Right atrium auricular region (tissue), 2 donors: ENCODE measurements at places on chromosomes 11 and 22. TPM values are rescaled to one million over a fixed set of nuclear protein-coding genes. Genes with fewer than 3 reads are reported as not detected.

DNA sequence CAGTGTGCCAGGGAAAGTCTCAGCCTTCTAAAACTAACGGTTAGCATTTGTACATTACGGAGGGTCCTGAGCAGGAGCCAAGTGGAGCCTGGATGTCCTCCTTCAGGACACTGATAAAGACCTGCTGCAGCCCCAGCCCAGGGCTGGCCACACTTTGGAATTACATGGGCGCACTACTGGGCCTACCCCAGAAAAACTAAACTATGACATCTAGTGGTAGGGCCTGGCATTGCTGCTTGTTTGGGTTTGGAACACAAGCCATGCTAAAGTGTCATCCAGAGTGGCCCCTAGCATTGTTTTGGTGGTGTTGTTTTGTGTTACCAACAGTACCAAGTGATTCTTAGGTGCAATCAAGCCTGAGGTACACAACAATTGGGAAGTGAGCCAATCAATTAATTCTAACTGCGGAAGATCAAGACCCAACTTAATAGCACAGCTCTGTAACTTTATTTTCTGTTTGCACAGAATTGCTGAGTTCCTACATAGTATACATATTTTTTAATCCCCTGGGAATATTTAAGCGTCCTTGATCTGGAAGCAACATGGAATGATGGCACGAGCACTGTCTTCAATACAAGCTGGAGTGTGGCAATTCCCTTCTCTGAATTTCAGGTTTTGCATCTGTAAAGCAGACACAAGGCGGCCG lies 340.7 kb downstream of the LARGE1 start:
- DNase-seq = peak; percentile 73

- no peak for DNase-seq
Measured at GRCh38 chr11:44285756-44286155, 24.2 kb downstream of the ALX4 start.

- peak; percentile 34 for DNase-seq
Measured at GRCh38 chr22:49329636-49330035, 498.0 kb downstream of the BRD1 start.

GRCh38 chr11:74321487-74322188 lies 10.2 kb upstream of the P4HA3 start:
- no peak for DNase-seq

- DNase-seq = no peak
Measured at GRCh38 chr22:28074526-28074925, 155.5 kb upstream of the PITPNB start.

Gene BIRC2
- total RNA-seq = 36.8 TPM
